Ovary (tissue), 10 donors: ENCODE measurements at places on chromosomes 1 and 21.

DNA sequence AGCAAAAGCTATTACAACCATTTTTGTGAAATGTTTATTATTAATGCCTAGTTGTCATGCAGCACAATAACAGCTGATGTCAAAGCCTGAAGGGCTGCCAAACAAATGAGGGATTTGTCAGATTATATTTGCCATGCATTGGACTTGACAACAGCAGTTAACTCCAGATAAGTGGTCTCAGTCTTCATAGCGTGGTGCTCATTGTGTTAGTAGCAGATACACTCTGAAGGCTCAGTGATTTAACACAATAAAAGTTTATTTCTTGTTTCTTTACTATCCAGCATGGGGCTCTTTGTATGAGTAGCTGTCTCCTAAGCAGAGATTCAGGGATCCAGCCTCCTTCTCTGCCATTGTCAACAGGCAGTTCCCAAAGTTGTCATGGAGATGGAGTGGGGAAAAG, 76.0 kb upstream of the PTGFRN start:
- DNase-seq = no peak

DNA sequence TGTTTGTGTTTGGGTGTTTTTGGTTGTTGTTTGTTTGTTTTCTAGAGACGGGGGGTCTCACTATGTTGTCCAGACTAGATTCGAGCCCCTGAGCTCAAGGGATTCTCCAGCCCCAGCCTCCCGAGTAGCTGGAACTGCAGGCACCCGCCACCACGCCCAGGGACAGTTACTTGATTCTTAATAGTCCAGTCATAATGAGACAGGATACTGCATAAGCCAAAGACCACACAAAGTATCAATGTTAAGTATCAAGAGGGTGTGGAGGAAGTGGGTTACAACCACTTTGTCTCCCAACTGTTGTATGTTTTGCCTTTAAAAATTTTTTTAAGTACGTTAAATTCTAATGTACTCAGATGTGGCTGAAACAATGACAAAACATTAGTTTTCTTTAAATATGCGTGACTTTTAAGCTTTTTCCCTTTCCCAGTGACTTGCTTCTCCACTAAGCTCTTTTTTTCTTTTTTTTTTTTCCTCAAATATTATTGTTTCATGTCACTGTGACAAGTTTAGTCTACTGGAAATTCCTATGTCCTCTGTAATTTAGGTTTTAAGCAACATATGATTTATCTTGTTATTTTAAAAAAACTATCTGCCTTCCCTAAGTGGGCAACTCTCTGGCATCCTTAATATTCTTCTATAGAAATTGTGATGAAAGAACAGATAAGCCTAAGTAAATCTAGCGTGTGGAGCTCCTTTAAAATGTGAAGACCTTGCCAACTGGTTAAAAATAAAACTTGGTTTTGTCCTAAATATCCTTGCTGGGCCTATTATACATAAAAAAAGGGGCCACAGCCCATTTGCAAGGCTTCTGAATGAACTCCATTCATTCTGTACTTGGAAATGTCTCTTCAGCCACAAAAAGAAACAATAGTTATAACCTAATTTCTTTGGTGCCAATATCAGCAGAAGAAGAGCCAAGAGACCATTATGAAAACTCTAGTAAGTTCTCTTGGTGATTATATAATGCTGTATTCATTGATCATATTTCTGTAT, 56.2 kb upstream of the DPH5 start:
- no peak for DNase-seq

GRCh38 chr1:94486990-94487389, 54.6 kb downstream of the F3 start:
- DNase-seq = no peak

DNA sequence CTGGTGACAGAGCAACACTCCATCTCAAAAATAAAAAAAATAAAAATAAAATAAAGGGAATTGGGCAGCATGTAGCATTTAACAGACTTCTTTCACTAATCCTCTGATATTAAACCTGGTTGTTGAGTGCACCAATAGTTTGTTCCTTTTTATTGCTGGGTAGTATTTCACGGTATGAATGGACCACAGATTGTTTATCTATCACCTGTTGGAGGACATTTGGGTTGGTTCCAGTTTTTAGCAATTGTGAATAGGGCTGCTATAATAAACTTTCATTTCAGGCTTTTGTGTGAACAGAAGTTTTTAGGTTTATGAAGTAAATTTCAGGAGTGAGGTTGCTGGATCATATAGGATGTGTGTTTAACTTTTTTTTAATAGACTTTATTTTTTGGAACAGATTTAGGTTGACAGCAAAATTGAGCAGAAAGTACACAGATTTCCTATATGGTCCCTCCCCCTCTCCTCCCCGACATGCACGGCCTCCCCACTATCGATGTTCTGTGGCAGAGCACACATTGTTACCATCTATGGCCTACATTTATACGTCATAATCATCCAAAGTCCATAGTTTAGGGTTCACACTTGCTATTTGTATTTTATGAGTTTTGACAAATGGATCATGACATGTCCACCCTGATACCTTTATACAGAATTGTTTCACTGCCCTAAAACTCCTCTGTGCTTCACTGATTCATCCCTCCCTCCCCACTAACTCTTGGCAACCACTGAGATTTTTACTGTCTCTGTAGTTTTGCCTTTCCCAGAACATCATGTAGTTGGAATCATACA, 66.1 kb upstream of the TMPRSS2 start:
- DNase-seq = no peak

- no peak for DNase-seq
Measured at GRCh38 chr1:32977546-32978087, 13.0 kb upstream of the RNF19B start.

DNA sequence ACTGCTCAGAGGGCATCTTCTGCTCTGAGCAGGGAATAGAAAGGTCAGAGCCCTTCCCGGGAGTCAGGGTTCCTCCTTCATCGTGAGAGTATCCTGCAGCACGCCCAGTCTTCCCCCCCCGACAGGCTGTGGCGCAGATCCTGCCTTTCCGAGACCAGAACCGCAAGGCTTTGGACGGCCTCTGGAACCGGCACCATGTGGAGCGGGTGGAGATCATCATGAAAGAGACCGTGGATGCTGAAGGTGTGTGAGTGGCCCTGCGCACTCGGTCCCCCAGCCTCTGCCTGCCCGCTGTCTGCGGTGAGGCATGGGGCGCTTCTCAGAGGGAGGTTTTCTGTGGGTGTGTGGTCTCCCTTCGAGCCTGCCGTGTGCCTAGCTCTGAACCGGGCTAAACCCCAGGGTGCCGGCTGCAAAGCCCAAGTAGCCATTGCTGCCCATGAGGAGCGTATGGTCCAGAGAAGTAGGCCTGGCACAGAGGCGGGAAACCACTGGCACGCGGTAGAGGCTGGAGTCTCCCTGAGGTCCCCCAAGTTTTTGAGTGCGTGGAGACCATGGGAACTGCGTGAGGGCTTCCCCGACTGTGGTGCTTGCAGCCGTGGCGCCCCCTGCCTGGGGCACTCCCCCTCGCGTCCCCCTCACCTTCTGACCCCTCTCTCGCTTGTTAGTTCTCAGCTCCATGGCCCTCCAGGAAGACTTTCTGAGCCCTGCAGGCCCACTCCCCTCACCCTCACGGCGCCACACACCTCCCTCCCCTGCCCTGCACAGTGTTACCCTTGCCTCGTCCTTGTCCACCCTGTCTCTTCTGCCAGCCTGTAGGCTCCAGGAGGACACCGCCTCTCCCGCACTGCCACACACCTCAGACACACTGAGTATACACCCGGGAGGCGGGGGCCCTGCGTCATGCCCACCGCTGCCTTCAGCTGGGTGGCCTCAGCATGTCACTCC, 12.5 kb downstream of the H6PD start:
- DNase-seq = peak; percentile 40

- no peak for DNase-seq
Measured at GRCh38 chr1:240304466-240304865, 212.8 kb downstream of the FMN2 start.

GRCh38 chr21:38839328-38840286, 33.9 kb downstream of the ETS2 start:
- DNase-seq = no peak

GRCh38 chr1:228048120-228048519, 34.4 kb upstream of the ARF1 start:
- no peak for DNase-seq

DNA sequence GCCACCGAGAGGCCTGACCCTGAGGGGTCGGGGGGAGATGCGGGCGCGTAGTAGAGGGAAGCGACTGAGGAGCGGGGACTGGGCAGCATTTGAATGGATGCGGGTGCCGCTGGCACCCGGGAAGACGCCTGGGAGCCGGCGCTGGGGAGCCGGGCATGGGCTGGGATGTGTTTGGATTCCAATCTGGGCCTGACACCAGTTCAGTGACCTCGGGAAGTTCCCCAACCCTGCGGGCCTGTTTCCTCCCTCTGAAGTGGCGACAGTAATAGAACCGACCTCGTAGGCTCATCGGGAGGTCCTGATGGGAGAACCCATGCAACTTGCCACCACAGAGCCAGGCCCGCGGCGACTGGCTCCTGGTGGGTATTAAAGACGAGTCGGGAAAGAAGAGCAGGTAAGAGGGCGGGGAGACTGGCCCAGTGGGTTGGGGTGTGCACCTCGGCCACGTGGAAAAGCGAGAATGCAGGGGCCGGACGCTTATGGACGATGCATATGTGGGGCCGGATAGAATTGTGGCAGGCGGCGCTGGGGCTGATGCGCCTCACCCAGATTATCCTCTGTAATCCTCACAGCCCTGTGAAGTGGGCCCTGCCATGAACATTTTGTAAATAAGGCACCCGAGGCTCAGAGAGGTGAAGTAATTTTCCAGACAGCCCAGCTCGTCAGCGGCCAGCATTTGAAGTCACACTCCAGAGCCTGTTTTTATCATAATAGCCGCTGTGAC, 105.8 kb downstream of the SLC16A1 start:
- no peak for DNase-seq

DNA sequence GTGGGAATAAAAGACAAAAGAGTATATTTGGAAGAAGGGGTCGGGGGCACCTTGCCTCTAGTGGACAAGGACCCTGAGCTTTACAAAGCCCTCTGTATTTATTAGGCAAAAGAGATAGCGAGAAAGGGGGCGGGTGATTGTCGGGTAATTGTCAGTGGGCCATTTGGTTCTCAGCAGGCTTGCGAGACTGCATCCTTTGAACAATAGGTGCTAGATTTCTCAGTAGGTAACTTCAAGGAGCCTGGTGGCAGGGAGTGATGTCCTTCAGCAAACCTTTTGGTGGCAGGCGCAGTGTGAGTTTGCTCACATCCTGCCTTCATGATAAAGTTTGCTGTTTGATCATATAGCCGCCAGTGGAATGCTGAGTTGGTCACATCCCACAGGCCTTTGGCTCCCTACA, 71.4 kb downstream of the AXDND1 start:
- no peak for DNase-seq

DNA sequence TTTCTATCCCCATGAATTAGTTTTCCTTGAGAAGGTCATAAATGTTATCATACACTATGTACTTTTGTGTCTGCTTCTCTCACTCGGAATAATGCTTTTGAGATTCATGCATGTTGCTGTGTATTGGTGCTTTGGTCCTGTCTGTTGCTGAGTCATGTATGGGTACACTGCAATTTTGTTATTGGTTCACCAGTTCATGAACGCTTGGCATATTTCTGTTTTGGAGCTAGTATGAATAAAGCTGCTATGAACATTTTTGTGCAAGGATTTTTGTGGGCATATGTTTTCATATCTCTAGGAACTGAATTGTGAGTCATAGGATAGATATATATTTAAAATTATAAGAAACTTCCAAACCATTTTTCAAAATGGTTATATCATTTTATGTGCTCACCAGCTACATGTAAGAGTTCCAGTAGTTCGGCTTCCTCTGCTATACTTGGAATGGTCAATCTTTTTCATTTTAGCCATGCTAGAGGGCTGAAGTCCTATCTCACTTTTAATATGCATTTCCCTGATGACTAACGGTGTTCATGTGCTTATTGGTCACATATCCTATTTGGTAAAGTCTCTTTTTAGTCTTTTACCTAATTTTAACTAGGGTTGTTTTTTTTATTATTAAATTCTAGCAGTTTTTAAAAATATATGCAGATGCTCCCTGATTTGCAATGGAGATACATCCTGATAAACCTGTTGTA, 38.2 kb downstream of the ETS2 start:
- no peak for DNase-seq

DNA sequence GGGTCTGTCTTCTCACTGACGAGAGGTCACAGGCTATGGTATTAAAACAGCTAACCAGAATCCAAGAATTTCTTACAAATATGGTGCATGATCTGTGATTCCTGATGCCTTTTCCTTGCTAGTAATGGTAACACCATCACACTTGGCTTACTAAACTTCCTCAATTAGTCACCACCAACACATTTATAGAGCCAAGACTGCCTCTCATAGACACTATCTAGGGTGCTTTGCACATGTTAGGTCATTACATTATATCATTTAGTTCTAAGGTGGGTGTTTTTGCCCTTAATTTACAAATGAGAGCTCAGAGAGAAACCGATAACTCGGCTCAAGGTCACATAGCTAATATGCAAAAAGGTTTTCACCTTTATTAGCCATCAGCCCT, 8.7 kb downstream of the KIF21B start:
- no peak for DNase-seq

DNA sequence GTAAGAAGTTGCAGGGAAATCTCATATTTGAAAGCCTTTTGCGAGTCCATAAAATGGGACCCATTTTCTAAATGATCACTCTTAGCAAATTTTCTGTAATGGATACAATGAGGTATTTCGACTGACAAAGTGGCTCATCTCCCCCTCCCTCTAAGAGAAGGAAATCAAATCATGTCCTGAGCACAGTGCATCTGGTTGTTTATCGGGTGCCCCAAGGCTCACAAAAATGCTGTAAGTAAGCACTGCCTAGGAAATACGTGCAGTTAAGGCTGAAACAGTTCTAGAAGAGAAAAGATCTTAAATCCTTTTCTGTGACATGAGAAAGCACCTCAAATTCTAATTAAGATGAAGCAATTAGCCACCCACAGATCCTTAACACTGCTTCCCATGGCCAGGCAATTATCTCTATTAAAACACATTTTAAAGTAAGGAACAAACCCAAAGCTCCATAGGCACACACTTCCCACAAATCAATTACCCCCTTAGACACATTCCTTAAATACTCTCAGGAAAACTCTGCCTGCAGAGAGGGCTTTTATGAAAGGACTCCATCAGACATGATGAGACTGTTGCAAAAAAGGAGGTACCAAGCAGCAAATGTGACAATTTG, 216.3 kb downstream of the KCNH1 start:
- no peak for DNase-seq

- peak; percentile 83 for DNase-seq
Measured at GRCh38 chr1:157156058-157156541, 17.9 kb upstream of the ETV3 start.

GRCh38 chr1:159825564-159825963, 1.1 kb upstream of the SLAMF8 start:
- no peak for DNase-seq

- DNase-seq = peak; percentile 51
Measured at GRCh38 chr1:170309389-170310013, 163.7 kb downstream of the NTMT2 start.

DNA sequence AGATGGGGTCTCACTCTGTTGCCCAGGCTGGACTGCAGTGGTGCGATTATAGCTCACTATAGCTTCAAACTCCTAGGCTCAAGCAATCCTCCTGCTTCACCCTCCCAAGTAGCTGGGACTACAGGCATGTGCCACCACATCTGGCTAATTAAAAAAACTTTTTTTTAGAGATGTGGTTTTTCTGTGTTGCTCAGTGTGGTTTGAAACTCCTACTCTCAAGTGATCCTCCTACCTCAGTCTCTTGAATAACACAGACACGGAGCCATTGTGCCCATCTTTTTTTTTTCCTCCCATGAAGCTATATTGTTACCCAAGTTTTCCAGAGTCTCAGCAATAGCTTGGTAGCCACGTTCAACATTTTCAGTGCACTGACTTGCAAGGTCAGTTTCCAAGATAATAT, 2.7 kb downstream of the GIPC2 start:
- DNase-seq = no peak
